ENCODE measurements at places on chromosomes 5 and 9.

- DNase-seq: no peak
Observed at GRCh38 chr5:88677376-88677895, 205.5 kb downstream of the MEF2C start.

GRCh38 chr5:1118231-1118698, 6.4 kb upstream of the SLC12A7 start:
- DNase-seq: no peak

DNA sequence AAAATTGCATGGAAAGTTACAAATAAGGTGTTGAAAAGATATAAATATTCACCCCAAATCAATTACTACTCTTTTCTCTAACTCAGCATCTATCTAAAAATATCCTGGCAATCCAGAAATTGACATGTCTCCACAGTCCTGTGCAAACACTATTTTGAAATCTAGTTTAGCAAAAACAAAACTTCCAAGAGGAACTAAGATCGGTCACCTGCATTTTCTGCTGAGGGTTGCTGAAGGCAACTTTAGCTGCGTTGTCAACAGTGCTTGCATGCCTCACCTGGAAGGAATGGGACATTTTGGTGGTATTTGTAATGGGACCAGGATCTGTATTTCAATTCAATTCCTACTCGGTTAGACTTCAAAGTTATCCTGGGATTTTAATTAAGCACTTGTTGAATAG, 398.3 kb downstream of the NTRK2 start:
- DNase-seq: no peak

- no peak for DNase-seq
Observed at GRCh38 chr9:72473474-72474261, 47.7 kb upstream of the TMC1 start.

DNA sequence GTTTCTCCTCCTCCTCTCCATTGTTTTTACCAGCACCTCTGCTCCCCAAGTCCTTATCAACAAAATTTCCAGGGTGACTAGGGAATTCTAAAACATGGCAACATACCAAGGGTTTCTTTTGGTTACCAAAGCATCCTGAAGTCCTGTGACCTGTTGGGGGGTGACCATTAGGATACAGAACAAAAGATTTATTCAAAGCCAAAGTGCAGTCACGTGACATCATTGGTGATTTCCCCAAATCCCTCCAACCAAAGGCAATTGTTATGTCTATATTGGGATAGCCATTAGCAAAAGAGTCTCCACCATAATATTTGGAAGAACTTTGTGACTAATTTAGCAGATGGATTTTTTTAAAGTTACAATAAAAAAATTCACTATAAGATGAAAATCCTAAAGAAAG, 168.4 kb downstream of the TRPM6 start:
- no peak for DNase-seq

DNA sequence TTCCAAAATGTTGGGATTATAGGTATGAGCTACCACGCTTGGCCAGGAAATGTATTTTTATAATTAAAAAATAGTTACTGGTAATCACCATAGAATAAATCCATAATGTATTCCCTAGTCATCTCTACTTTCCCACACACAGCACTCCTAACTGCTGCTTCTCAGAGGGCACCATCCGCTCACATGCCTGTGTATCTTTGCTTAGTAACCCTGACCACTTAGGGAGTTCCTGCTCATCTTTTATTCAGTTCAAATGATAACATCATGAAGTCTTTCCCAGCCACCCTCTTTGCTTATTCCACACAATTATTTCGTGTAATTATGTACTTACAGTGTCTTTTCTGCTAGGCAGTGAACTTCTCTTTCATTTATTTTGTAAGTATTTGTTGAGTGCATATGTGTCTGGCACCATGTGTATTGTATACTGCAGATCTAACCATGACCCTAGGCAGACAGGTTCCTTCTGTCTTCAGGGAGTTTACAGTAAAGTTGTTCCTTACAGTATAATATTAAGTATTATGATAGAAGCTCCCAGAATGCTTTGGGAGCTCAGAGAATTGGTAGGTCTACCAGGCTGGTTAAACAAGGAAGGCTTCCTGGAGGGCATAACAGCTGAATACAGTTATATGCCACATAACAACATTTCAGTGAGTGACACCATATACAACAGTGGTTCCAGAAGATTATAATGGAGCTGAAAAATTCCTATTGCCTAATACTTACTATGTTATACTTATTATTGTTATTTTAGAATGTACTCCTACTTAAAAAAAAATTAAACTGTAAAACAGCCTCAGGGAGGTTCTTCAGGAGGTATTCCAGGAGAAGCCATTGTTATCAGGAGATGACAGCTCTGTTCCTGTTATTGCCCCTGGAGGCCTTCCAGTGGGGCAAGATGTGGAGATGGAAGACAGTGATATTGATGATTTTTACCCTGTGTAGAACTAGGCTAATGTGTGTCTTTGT, 39.2 kb downstream of the DCAF10 start:
- no peak for DNase-seq

DNA sequence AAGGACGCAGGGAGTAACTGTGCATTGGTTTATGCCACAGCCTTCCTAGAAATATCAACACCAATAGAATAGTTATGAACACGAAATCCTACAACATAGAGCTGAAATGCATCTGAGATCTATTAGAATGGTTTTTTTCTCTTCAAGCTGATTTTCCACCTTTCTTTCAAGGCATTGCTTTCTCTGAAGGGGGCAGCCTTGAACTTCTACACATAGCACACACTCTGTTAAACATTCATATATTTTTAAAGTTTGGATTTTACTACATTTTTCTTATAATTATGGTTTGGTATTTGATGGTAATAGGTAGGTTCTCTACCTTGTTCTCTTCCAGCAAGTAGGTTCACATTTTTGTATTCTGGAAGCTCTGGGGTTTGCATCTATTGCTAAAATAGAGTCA, 661.8 kb downstream of the SEMA5A start:
- no peak for DNase-seq

GRCh38 chr5:132259069-132259851, 1.8 kb downstream of the PDLIM4 start:
- no peak for DNase-seq

DNA sequence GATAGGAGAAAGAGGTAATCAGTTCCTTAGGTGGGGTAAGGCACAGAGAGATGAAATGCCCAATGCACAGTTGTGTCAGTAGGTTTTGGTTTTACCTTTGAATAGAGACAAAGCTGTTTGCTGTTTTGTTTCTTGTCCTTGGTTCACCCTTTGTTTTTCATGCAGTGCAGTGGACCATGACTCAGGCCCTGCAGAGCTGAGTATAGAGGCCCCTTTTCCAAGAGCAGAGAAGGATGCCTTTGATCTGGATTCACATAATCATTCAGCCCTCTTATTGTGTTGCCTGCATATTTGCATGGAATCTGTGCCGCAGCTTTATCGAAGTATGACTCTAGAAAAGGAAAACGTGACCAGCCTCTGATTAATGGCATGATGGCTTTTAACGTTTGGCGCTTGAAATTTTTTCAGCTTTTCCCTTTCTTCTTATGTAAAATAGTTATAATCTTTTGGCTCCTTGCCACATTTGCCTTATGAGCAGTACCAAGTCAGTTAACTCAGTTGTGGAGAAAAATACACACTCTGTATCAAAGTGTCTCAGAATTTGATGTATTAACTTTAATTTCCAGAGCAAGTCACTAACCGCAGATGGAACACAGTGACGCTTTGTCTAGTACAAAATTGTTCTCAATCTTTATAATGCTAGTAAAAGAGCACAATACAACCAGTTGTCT, 197.6 kb downstream of the KDM4C start:
- DNase-seq: no peak

DNA sequence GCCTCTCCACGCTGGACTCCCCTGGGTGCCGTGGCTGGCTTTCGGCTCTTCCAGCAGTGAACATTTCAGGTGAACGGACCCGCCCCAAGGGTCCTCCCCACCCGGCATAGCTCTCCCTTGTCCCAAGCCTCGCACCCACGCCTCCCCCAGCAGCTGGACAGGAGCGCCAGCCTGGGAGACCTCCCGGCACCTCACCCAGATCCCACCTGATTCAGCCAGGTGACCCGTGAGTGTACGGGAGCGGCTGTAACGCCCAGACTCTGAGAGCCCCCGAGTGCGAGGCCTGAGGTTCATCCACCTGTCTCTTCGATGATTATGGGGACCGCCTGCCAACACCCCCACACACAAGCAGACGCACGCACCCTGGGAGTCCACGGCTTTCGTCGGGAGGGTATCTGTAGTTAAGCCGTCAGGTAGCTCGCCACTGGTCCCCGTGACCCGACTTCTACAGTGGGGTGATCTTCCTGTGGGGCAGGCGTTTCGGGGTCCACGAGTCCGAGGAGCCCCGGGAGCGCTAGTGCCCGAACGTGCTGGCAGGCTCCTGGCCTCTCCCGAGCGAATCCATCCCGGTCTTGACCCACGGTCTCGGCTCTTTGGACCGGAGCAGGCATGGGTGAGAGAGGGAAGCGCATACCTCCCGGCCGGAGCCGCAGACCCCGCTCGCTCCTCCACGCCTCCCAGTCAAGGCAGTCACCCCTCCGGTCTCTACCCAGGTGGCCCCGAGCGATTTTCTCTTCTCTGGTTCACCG, 14.9 kb downstream of the TRIM7 start:
- no peak for DNase-seq

DNA sequence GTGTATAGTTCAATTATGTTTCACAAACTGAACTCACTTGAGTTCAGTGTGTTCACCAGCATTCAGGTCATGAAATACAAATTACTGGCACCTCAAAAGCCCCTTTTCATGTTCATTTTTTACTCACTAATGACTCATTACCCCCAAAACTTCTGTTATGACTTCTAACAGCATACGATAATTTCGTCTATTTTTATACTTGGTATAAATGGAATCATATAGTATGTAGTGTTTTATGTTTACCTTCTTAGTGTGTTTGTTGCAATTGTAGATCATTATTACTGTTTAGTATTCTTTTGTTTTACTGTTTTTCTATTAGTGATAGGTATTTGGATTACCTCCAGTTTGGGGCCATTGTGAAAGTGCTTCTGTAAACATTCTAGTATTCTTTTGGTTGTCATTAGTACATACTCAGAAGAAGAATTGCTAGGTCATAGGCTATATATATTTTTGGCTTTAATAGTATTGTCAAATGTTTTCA, 33.4 kb downstream of the DDX4 start:
- DNase-seq: no peak

DNA sequence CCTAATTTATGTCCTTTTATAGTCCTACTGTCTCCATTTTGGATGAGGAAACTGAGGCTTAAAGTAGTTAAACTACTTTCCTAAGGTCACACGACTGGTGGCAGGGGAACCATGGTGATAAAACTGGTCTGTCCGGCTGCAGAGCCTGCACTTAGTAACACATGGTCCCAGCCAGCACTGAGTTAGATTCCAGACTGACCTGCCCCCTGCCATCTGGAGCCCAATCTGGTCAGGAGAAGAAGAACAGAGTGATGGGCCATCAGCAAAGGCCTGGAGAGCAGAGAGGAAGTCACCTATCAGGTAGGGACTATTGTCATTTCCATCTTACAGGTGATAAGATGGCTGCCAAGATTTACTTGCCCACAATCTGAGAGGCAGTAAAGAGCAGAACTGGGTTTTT, 86.6 kb upstream of the SLC25A48 start:
- DNase-seq: no peak

GRCh38 chr5:17267106-17267505, 49.7 kb downstream of the BASP1 start:
- no peak for DNase-seq

GRCh38 chr5:155010881-155011280, 2.7 kb upstream of the KIF4B start:
- DNase-seq: no peak

- no peak for DNase-seq
Observed at GRCh38 chr5:82924226-82925060, 152.8 kb downstream of the TMEM167A start.

DNA sequence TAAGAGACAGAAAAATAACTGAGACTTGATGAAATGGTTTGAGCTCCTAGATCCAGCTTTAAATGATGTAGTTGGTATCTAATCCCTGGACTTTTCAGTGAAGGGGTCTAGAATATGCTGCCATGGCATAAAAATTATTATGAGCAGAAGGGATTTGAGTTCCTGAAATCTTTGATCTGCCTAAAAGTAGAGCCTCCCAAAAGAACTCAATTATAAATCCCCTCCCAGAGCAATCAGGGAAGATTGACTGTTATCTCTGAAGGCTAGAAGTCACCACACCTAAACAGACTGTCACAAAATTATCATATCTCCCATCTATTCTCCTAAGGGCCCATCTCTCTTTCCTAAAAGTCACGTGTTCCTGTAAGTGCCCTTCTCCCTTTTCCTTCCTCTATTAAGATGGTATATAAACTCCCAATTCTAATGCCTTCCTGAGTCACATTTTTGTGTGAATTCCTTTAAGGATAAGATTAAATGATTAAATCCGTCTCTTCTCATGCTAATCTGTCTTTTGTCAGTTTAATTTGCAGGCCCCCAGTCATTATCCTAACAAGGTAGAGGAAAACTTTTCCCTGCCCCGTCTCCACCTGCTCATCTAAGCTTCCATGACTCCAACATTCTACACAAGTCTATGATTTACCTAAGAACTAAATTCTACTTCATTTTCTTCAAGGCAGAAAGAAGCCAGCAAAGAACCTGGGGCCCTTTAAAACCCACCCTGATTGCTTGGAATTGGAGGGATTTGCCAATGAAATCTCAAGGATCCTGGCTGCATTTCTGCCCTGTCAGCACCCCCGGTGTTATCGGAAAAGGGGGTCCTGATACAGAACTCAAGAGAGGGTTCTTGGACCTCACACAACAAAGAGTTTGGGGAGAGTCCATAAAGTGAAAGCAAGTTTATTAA, 47.1 kb upstream of the PWWP2A start:
- no peak for DNase-seq

GRCh38 chr5:7941692-7942091, 72.7 kb downstream of the MTRR start:
- no peak for DNase-seq

DNA sequence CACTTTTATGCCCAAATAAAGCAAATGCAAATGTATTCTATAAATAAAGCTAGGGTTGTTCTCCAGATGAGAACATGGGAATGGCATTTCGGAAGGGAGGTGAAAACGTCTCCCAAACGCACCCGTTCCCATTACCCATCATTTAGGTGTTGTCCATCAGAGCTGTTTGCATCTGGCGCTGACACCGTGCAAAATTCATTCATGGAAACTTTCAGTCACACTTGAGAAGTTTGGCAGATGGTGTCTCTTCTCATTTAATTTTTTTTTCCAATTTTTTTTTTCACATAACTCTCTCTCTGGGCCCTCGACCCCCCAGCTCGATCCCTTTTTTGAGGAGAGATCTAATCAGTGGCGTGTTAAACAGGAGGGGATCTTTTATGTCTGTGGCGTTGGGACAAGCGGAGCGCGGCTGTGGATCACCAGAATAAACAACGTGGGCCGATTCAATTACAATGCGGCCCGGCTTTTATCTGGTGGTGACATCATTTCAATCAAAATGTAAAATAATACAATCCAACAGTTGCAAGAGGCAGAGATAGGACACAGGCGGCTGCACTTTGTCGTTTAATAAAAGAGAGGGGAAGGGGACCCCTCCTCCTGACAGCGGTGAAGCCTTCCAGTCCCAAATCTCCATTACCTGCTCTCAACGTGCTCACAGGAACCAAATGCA, 246.1 kb upstream of the IRX4 start:
- no peak for DNase-seq

GRCh38 chr5:174903172-174903732, 178.9 kb downstream of the MSX2 start:
- DNase-seq: no peak
